ENCODE measurements at places on chromosomes 7 and 10.
A peak's percentile ranks its signal among the peaks of the same experiment; 100 is the strongest.

- DNase-seq: no peak
- peaks cover 4% of the 10 kb centered on the region for H3K4me1 ChIP-seq
- H3K4me3 ChIP-seq: no peak overlapping the region
- H3K36me3 ChIP-seq: no peaks in the 10 kb centered on the region
- no peak overlapping the region for H3K27ac ChIP-seq
- no peaks in the 10 kb centered on the region for H3K27me3 ChIP-seq
These were observed 31.1 kb upstream of the EZH2 start for GRCh38 chr7:148915211-148915610.

- H3K4me1 ChIP-seq: peaks cover 2% of the 10 kb centered on the region
- no peaks in the 10 kb centered on the region for H3K36me3 ChIP-seq
- no peaks in the 10 kb centered on the region for H3K27me3 ChIP-seq
- no peak for DNase-seq
- H3K27ac ChIP-seq: no peak overlapping the region
These were observed 101.9 kb upstream of the HABP2 start for GRCh38 chr10:113450906-113451305.

GRCh38 chr7:1900847-1901246 is 230.8 kb downstream of the ELFN1 start:
- H3K27ac ChIP-seq: no peak overlapping the region
- H3K4me1 ChIP-seq: no peaks in the 10 kb centered on the region
- H3K36me3 ChIP-seq: peaks cover 5% of the 10 kb centered on the region
- H3K27me3 ChIP-seq: no peaks in the 10 kb centered on the region

- DNase-seq: no peak
- no peaks in the 10 kb centered on the region for H3K4me1 ChIP-seq
- H3K4me3 ChIP-seq: no peak overlapping the region
- H3K27ac ChIP-seq: no peak overlapping the region
- no peaks in the 10 kb centered on the region for H3K27me3 ChIP-seq
These were observed 45.6 kb upstream of the TAS2R16 start for GRCh38 chr7:123041101-123041500.

GRCh38 chr10:98097175-98097574 is 37.3 kb upstream of the R3HCC1L start:
- no peak for DNase-seq
- H3K36me3 ChIP-seq: no peaks in the 10 kb centered on the region
- no peaks in the 10 kb centered on the region for H3K4me1 ChIP-seq
- H3K27me3 ChIP-seq: no peaks in the 10 kb centered on the region

DNA sequence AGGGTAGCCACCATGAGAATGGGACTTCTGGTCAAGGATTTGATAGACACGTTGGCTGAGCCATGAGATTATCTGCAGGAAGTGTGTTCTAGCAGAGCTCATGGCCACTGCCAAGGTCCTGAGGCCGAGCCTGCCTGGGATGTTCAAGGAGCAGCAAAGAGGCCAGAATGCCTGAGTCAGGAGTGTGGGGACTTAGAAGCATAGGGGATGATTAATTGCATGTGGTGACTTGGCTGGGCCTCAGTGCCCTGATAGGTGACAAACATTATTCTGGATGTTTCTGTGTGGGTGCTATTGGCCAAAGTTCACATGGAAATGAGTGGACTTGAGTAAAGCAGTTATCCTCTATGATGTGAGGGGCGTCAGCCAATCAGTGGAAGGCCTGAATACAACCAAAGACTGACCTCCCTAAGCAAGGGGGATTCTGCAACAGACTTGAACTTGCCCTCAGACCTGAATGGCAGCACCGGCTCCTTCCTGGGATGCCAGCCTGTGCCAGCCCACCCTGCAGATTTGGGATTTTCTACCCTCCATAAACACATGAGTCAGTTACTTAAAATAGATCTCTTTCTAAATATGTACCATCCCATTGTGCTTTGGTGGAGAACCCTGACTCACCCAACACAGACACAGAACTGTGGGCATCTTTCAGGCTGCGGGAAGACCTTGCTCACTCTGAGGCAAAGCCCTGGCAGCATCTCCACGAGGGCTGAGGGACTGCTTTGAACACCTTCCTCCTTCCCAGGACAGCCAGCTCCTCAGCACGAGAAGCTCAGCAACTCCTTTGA is 363.9 kb upstream of the MGMT start:
- no peaks in the 10 kb centered on the region for H3K36me3 ChIP-seq
- H3K27ac ChIP-seq: no peak overlapping the region
- H3K4me1 ChIP-seq: no peaks in the 10 kb centered on the region
- H3K4me3 ChIP-seq: no peak overlapping the region
- DNase-seq: no peak

- no peak overlapping the region for H3K27ac ChIP-seq
- no peak for DNase-seq
- peaks cover 3% of the 10 kb centered on the region for H3K36me3 ChIP-seq
- no peak overlapping the region for H3K4me3 ChIP-seq
- H3K4me1 ChIP-seq: no peaks in the 10 kb centered on the region
These were observed 201.8 kb downstream of the GLI3 start for GRCh38 chr7:42035210-42035609.

DNA sequence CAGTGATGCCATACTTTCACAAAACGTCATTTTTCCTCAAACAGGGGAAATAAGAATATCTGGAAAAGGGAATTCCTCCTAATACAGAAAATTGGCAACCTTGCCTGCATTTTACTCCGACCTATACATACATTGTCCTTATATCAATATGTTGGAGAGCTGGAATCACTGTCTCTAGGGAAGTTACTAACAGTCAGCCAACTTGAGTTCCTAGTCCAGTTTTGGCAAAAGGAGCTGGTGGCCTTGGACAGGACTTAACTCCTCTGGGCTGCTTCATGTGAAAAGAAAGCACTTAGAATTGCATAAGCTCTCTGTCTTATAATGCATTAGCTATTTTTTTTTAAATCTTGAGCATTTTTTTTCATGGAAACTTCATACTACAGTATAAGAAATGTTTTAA is 174.2 kb upstream of the HGF start:
- no peaks in the 10 kb centered on the region for H3K36me3 ChIP-seq
- no peaks in the 10 kb centered on the region for H3K27me3 ChIP-seq
- no peaks in the 10 kb centered on the region for H3K4me1 ChIP-seq
- H3K27ac ChIP-seq: no peak overlapping the region

DNA sequence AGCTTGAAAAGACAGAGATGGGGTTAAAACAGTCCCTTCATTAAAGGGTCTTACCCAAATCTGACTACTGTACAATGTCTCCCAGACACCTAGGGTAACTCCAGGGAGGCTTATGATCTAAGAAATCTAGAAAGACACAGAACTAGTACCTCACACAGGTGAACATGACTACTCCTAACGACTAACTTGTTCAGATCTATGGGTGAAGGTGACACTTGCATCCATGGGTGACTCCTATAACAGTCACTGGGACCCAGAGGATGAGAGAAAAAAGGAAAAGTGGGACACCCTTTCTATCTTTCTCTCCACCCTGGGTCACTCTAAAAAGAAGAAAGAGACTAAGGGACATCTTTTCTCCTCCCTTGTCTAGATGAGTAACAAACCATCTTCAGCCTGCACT is 19.2 kb downstream of the AKR1C8 start:
- peak; percentile 1 for DNase-seq
- no peaks in the 10 kb centered on the region for H3K27me3 ChIP-seq
- no peaks in the 10 kb centered on the region for H3K4me1 ChIP-seq
- no peak overlapping the region for H3K4me3 ChIP-seq
- H3K27ac ChIP-seq: no peak overlapping the region

GRCh38 chr7:80890426-80891258 is 28.2 kb downstream of the SEMA3C start:
- H3K36me3 ChIP-seq: peaks cover 3% of the 10 kb centered on the region
- DNase-seq: no peak
- no peaks in the 10 kb centered on the region for H3K27me3 ChIP-seq
- no peak overlapping the region for H3K27ac ChIP-seq
- no peak overlapping the region for H3K4me3 ChIP-seq

- no peaks in the 10 kb centered on the region for H3K27me3 ChIP-seq
- H3K4me3 ChIP-seq: no peak overlapping the region
- DNase-seq: no peak
- H3K27ac ChIP-seq: no peak overlapping the region
- H3K4me1 ChIP-seq: peaks cover 3% of the 10 kb centered on the region
These were observed 251.2 kb downstream of the POU6F2 start for GRCh38 chr7:39228946-39229345.

DNA sequence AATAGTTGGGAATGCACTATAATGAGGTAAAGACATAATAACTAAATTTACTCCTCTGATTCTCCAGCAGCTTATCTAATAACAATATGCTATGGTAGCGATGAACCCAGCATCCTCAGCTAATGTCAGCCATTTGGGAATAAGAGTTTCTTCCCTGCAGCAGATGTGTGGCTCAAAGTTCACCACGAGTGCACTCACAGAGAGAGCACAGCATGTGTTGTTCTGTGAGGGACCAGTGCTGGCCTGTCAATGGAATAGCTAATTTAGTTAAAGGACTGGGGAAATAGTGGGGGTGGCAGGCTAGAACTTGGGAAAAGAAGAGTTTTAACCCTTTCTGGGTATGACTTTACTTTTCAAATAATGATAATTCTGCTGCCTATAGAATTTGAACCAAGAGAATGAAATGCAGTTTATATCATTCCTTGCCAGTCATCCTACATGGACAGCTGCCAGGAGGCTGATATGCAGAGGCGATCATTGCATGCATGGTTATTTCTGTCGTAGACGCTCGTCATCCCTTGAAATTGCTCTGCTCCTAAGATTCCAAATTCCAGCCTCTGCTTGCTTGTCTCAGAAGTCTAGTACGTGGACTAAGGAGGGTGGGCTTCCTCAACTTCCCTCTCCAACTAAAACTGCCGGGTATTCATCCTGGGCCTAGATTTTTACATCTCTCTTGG is 355.6 kb downstream of the RNLS start:
- no peaks in the 10 kb centered on the region for H3K27me3 ChIP-seq
- no peak for DNase-seq
- H3K27ac ChIP-seq: no peak overlapping the region

GRCh38 chr7:25456467-25457171 is 228.3 kb upstream of the NPVF start:
- H3K4me1 ChIP-seq: no peaks in the 10 kb centered on the region
- H3K27me3 ChIP-seq: no peaks in the 10 kb centered on the region
- H3K36me3 ChIP-seq: no peaks in the 10 kb centered on the region
- H3K27ac ChIP-seq: no peak overlapping the region

GRCh38 chr7:37768611-37769010 is 79.8 kb upstream of the NME8 start:
- no peaks in the 10 kb centered on the region for H3K36me3 ChIP-seq
- H3K27ac ChIP-seq: no peak overlapping the region
- no peak for DNase-seq
- H3K4me1 ChIP-seq: no peaks in the 10 kb centered on the region
- no peak overlapping the region for H3K4me3 ChIP-seq

- H3K27ac ChIP-seq: no peak overlapping the region
- no peaks in the 10 kb centered on the region for H3K36me3 ChIP-seq
- no peak for DNase-seq
- H3K27me3 ChIP-seq: no peaks in the 10 kb centered on the region
These were observed 139.5 kb downstream of the SEMA3E start for GRCh38 chr7:83509255-83510021.

- H3K36me3 ChIP-seq: no peaks in the 10 kb centered on the region
- no peak overlapping the region for H3K27ac ChIP-seq
- no peaks in the 10 kb centered on the region for H3K27me3 ChIP-seq
- H3K4me3 ChIP-seq: no peak overlapping the region
- H3K4me1 ChIP-seq: no peaks in the 10 kb centered on the region
These were observed 91.5 kb downstream of the GSDME start for GRCh38 chr7:24665564-24666294.

- peaks cover 14% of the 10 kb centered on the region for H3K36me3 ChIP-seq
- no peak overlapping the region for H3K4me3 ChIP-seq
- H3K27me3 ChIP-seq: no peaks in the 10 kb centered on the region
- no peak overlapping the region for H3K27ac ChIP-seq
- H3K4me1 ChIP-seq: no peaks in the 10 kb centered on the region
- DNase-seq: no peak
These were observed 42.4 kb downstream of the STARD3NL start for GRCh38 chr7:38220452-38220851.

GRCh38 chr7:897771-898376 is 21.5 kb downstream of the GET4 start:
- H3K36me3 ChIP-seq: peaks cover 54% of the 10 kb centered on the region
- DNase-seq: no peak
- H3K4me3 ChIP-seq: no peak overlapping the region
- H3K27me3 ChIP-seq: no peaks in the 10 kb centered on the region

DNA sequence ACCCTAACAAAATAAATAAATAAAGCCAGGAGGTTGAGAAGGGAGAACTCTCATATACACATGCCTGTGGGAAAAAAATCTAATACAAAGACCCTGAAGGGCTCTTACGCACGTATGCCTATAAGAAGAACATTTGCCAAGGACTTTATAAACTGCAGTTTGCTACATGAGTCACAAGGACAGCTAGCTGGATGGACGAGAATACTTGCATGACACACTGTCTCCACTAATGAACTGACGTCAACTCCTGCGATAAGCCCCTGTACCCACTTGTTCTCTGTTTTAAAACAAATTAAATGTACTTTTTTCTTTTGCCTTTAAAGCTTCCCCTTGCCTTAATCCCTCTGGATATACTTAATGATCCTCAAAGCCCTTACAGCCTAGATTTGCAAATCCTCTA is 374.6 kb upstream of the GHITM start:
- peak; percentile 2 for DNase-seq
- no peaks in the 10 kb centered on the region for H3K36me3 ChIP-seq
- H3K27me3 ChIP-seq: no peaks in the 10 kb centered on the region
- no peak overlapping the region for H3K27ac ChIP-seq

DNA sequence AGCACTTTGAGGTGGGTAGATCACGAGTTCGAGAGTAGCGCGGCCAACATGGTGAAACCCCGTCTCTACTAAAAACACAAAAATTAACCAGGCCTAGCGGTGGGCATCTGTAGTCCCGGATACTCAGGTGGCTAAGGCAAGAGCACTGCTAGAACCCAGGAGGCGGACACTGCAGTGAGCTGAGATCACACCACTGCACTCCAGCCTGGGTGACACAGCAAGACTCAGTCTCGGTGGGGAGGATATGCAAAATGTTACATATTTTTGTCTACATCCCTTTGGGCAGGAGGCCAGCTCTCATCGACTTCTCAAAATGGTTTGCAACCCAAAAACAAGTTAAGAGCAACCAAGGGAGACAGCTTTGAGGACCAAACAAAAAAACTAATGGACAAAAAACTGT is 8.2 kb downstream of the ATE1 start:
- no peaks in the 10 kb centered on the region for H3K27me3 ChIP-seq
- no peak overlapping the region for H3K27ac ChIP-seq
- no peak overlapping the region for H3K4me3 ChIP-seq
- H3K36me3 ChIP-seq: peaks cover 8% of the 10 kb centered on the region
- DNase-seq: no peak

GRCh38 chr7:144074374-144074773 is 4.8 kb downstream of the OR2A25 start:
- H3K27me3 ChIP-seq: no peaks in the 10 kb centered on the region
- DNase-seq: no peak
- H3K36me3 ChIP-seq: no peaks in the 10 kb centered on the region
- H3K27ac ChIP-seq: no peak overlapping the region
- H3K4me3 ChIP-seq: no peak overlapping the region

Measured in trophoblast cell (in vitro differentiated cells and primary cell).